ENCODE measurements at places on chromosomes 4 and X.
A peak's percentile ranks its signal among the peaks of the same experiment; 100 is the strongest.

DNA sequence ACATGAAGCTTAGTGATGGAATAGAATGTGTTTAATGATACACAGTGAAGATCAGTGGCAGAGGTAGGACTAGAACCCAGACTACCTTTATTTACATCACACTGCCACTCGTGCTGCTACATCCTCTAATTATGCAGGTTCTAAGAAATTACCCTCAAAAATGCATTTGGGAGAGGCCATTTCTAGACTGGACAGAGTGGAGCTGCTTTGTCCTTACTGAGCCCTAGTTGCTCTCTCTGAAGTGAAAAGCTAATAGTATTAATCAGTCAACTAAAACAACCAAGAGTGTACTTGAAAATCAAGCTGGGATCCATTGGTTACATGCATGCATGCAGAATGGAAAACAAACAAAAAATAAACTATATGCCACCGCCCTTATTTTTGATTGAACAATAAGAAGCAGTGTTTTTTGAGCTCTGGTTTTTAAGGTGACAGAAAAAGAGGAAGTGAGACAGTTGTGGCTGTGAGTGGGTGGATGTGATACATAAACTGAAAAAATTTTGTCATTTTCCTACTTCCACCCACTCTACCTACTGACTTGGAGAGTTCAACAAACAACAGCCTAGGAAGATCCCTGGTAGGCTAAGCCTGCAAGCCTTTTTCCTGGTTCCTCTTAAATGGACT lies 6.8 kb upstream of the VSIG4 start:
- no peak for DNase-seq

DNA sequence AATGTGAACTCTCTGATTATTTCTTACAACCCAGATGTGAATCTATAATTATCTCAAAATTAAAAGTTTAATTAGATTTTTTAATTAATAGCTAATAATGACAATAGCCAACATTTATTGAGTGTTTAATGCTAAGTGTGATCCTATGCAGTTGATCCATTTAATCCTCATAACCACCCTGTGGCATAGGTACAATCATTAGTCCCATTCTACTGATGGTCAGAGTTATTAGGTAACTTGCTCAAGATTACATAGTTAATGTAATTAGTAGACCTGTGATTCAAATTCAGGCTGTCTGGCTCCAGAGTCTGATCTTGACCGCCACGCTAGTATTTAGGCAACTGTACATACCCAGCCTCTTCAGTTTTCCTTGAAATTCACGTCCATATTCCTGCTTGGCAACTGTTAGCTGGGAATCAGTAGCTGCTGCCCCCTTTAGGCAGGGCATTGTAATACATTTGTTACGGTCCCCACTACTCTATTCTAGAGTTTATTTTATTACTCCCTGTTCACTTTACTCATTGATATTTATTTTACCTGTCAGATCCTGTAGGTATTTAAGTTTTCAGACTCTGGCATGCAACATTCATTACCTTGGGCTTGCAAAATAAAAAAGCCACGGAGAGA lies 20.6 kb upstream of the TEC start:
- peak; percentile 34 for DNase-seq

- DNase-seq = no peak
Observed at GRCh38 chrX:146435472-146435871, 374.1 kb upstream of the CXorf51B start.

- DNase-seq = no peak
Observed at GRCh38 chr4:8702516-8703400, 110.2 kb downstream of the CPZ start.

DNA sequence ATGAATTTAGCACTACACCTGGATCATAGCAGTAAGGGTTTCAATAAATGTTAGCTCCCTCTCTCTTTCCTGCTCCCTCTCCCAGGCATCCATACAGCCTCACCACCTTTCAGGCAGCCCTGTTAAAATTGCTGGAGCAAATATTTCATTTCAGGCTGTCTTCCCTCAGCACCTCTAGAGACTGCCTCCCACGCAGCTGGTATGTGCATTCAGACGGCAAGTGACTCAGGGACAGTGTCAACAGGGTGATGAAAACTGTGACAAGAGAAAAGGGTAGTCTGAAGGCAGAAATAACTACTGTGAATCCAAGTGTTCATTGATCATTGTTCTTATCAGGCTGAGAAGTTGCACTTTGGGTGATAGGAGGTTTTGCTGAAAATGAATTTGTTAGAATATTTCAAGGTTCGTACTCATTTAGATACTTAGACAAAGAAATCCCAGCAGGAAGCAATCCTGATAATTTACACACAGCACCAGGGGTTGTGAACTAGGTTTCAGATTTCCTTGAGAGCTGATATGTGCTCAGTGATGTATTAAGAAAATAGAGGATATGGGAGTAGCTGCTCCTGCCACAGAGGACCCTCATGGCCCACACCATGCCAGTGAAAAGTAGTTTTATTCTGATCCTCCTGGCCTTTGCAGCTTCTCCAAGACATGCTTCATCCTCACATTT lies 424.2 kb downstream of the FGF13 start:
- DNase-seq = no peak

DNA sequence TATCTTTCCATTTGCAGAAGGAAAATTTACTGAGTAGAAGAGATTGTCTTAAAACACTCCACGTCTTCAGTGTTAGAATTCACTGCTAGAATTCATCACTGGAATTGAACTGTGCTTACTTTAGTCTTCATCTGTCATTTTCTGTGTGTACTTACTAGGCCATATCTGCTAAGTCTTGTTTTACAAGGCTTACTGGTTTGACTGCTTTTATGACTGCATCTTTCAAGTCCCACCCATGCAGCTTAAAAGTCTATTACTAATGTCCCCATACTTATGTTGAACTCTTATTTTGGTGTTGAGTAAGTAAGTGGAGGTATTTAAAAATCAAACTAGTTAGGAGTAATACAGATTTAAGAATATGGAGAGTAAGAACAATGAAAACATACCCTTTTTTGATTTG lies 14.6 kb downstream of the CLCN3 start:
- no peak for DNase-seq

GRCh38 chrX:5617666-5618065 lies 611.0 kb downstream of the NLGN4X start:
- no peak for DNase-seq

GRCh38 chr4:16055873-16056272 lies 27.9 kb downstream of the PROM1 start:
- DNase-seq = no peak

- DNase-seq = no peak
Observed at GRCh38 chrX:10514891-10515290, 105.5 kb downstream of the MID1 start.

DNA sequence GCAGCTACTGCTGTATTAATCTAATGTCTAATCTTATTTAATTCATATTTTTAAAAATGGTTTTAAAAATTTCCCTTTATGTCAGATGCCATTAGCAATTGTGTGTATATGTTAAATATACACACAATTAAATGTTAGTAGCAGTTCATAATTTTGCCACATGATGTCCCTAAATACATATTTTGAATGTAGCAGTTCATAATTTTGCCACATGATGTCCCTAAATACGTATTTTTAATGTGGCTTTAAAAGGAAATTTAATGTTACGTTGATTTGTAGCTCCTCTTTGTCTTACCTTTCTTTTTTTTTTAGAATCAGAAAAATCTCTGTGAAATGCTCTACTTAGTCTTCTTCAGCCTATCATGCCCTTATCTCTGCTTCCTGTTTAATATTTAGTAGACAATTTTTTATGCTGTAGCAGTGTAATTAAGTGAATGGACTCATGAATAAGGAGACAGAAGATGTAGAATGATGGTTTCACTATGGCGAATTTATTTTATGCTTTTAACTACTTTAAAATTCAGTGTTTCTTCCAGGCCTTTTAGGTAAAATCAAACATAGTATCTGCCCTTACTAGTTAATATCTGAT lies 26.1 kb downstream of the RBM46 start:
- peak; percentile 57 for DNase-seq

GRCh38 chrX:45750639-45751038 lies 550.0 kb upstream of the DIPK2B start:
- peak; percentile 48 for DNase-seq

- no peak for DNase-seq
Observed at GRCh38 chr4:68617003-68617698, 41.0 kb upstream of the UGT2B17 start.

DNA sequence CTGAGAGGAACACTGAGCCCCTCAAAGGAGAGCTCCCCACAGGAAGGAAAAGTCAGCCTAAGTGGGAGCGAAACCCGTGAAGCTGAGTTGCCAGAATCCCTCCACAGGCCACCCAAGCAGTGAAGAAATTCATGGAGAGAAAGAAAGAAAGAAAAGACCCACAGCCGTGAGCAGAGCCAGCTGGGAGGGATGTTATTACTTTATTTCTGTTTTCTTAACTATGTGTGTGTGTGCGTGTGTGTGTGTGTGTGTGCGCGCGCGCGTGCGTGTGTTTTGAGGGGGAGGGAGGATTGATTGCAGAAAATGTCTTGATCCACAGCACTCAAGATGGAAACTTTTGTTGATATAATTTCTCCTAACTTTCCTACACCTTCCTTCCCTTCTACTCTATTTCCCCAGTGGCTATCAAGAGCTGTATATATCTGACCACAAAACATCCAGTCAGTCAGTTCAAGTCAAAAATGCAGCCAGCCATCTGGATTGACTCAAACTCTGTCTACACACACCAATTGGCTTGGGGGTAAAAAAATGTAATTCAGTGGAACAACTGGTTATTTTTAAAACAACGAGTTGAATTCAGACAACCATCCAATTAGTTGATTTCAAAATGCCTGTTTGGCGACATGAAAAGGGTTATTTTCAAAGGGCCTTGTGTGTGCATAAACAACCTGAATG lies 13.8 kb upstream of the GPC3 start:
- DNase-seq = no peak

DNA sequence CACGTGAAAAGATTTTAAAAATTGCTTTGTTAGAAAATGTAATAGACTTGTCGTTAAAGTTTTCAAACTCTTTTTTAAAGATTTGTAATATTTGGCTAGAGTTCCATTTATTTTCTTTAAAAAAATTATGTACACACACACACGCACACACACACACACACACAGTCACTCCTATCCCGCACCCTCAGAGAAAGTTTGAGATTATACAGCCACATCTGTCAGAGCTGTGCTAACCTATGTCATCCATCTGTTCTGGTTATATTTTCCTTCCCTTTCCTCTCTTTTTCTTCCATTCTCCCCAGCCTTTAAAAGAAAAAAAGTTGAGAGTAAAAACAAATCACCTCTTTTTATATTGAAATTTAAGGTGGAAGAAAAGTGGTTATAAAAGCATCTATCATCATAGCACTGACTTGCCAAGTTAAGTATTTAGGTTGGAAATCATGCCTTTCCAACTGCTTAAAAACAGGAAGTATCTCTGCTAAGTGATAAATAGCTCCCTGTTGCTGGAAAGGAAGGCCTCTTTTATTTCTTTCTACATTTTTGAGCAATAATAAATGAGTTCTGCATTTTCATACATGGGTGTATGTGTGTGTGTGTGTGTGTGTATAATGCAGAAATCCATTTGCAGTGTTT lies 163.3 kb upstream of the SPRY1 start:
- DNase-seq = no peak

- no peak for DNase-seq
Observed at GRCh38 chr4:160406263-160406825, 1303.5 kb downstream of the RAPGEF2 start.

DNA sequence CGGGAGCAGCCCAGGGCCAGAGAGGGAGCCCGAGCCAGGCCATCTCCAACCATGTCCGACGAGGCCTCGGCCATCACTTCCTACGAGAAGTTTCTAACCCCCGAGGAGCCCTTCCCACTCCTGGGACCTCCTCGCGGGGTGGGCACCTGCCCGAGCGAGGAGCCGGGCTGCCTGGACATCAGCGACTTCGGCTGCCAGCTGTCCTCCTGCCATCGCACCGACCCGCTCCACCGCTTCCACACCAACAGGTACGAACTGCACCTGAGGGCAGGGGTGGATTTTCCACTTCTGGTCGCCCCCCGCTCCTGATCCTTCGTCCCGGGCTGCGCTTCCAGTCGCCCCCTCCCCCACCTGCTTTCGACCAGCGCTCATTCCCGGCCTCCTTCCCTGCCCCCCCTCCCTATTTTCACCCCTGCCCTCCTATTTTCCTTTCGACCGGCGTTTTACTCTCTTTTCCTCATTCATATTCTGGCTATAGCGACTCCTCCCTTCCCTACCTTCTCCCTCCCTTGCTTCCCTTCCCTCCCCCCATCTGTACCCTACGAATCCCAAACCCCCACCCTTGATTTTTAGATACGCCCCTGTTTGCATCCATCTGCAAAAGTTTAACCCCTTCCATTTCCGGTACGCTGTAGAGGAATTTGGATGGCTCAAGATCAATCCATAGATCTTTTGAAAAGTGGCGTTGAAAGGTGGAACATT lies 633 bp downstream of the FAM199X start:
- DNase-seq = no peak

GRCh38 chr4:25011135-25011866 lies 19.4 kb downstream of the LGI2 start:
- no peak for DNase-seq

- DNase-seq = no peak
Observed at GRCh38 chrX:46994096-46994495, 81.9 kb downstream of the JADE3 start.

GRCh38 chrX:857376-857775 lies 226.8 kb downstream of the SHOX start:
- no peak for DNase-seq

DNA sequence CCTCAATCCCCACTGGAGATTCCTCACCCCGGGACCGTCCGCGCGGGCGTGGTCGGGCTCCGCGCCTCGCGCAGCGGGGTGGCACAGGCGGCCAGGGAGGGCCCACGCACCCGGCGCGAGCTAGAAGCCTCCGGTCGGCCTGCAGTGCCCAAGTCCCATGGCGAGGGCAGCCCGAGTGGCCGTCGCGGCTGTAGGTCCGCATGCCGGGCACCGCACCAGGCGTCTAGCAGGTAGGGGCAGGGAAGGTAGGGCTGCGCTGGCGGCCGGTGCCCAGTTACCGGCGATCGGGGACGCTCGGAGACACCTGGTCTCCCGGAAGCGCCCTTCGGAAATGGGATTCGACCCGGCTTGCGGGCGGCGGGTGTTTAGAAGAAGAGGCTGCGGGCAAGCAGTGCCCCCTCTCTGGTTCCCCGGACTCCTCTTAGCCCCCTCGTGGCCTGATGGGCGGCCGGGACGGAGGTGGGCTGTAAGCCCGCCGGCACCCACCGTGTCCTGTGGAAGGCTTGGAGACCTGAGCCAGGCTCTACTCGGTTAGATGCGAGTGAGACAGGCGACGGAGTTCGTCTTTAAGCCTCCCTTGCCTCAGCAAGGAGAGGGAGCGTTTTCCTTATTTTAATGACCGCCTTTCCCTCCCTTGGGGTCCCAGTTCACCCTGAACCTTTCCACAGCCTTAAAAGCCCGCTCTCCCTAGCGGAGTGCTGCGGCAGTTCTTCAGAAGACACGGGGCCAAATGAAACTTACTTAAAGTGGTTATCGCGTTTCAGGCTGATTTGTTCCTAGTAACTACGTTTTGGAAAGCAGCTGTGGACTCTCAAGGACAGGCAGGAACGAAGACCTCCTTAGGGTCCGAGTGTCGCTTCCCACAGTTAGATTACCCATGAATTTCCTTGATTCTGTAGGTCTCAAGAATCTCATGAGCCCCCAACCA lies 821 bp downstream of the SLITRK2 start:
- DNase-seq = no peak

DNA sequence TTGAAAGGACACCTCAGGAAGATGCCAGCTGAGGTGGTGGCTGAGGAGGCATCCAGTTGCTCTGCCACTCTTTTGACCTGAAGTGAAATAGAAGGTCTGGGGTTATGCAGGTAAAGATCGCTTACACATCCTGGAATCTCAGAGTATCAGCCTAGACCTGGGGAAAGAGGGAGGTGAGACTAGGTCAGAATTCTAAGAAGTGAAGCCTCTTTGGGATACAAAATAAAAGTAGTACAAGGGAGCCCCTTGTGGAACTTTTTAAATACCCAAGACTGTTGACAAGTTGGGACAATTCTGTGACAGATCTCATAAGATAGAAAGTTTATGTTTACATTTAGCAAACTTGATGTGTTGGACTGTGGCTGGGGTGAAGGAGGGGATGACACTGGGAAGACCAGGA lies 263.1 kb downstream of the SPRY1 start:
- no peak for DNase-seq

Measured in HT1080 (cell line).